Bronchial smooth muscle cell (primary cell): ENCODE measurements at places on chromosomes 2 and 18. TPM values are rescaled to one million over a fixed set of nuclear protein-coding genes. Genes with fewer than 3 reads are reported as not detected.

RNU2-63P gene
- 17.5 and 251 TPM in 2 replicates for total RNA-seq

DYNAP gene
- total RNA-seq = not detected in 2 replicates

C2orf66 gene
- under 0.01 TPM in 1 of 2 replicates, not detected in the other for total RNA-seq

DUSP19 gene
- total RNA-seq = 3.0 and 4.1 TPM in 2 replicates

PAIP2B gene
- total RNA-seq = 0.63 and 0.94 TPM in 2 replicates

NYAP2 gene
- not detected in 2 replicates for total RNA-seq

VAMP5 gene
- 32.5 and 62.6 TPM in 2 replicates for total RNA-seq

PXDN gene
- 72.0 and 73.5 TPM in 2 replicates for total RNA-seq

ACTG2 gene
- 0.60 and 0.95 TPM in 2 replicates for total RNA-seq

UGT1A10 gene
- total RNA-seq = not detected in 2 replicates

ACVR1C gene
- total RNA-seq = 0.16 and 0.43 TPM in 2 replicates

RBM43 gene
- total RNA-seq = 7.7 and 11.0 TPM in 2 replicates

ADCY3 gene
- 41.9 and 67.2 TPM in 2 replicates for total RNA-seq

IL1RL2 gene
- total RNA-seq = 1.9 and 2.2 TPM in 2 replicates

ABCG5 gene
- total RNA-seq = not detected in 2 replicates

GPR55 gene
- total RNA-seq = not detected in 2 replicates

SP9 gene
- not detected in 2 replicates for total RNA-seq

ASAP2 gene
- 18.6 and 20.1 TPM in 2 replicates for total RNA-seq

SRD5A2 gene
- total RNA-seq = not detected in 2 replicates

ST6GAL2 gene
- total RNA-seq = not detected in 2 replicates

COL4A3 gene
- under 0.01 and 0.43 TPM in 2 replicates for total RNA-seq

NMUR1 gene
- 0.09 TPM in 1 of 2 replicates, not detected in the other for total RNA-seq

ANKRD39 gene
- total RNA-seq = 4.3 and 7.4 TPM in 2 replicates

UCN gene
- 0.16 and 0.26 TPM in 2 replicates for total RNA-seq

UNC80 gene
- total RNA-seq = not detected in 2 replicates

STARD6 gene
- 0.17 and 0.32 TPM in 2 replicates for total RNA-seq

DNER gene
- total RNA-seq = 0.60 and 2.8 TPM in 2 replicates
